ENCODE measurements at places on chromosomes 13 and 19.

DNA sequence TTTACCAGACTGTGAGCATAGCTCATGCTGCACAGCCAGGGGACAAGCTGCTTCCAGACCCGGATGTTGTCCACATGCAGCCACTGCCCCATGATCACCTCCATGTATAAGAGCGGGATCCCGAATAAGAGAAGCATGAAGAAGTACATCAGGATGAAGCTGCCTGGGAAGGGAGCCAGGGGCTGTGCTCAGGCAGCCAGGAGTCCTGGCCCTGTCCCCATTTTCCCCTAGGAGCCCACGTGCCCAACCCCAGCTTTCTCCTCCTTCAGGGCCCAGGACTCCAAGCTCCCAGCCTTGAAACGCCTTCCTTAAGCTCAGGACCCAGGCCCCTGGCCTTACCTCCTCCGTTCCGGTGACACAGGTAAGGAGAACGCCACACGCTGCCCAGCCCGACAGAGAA lies 69.3 kb downstream of the SLC6A16 start:
- DNase-seq: no peak

DNA sequence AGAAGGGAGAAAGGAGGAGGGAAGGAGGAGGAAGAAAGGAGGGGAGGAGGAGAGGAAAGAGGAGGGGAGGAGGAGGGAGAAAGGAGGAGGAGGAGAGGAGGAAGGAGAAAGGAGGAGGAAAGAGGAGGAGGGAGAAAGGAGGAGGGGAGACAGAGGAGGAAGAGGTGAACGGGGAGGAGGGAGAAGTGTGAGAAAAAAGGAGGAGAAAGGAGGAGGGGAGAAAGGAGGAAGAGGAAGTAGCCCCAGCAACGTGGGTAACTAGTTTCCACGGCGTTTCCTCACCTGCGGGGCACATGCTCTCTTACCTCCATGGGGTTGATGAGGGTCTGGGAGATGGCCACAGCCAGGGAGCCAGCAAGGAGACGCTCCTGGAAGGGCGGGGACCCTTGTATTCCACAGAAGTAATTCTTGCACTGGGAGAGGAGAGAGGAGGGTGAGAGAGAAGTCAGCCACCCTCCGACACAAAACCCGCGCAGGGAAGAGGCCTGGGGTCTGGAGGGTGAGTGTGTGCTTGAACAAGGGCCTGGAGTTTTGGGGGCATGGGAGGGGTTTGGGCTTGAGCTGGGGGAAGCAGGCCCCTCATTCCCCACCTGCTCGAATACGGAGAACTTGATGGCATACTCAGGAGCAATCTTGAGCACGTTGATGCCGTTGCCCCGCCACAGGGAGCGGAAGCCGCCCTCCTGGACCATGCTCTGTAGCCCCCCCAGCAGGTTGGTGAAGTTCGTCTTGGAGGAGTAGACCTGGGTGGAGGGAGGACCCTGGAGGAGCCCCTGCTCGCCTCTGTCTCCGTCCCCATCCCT lies 3.9 kb downstream of the SLC25A41 start:
- DNase-seq: no peak

GRCh38 chr13:89204435-89204834 lies 1533.3 kb downstream of the SLITRK5 start:
- DNase-seq: no peak

DNA sequence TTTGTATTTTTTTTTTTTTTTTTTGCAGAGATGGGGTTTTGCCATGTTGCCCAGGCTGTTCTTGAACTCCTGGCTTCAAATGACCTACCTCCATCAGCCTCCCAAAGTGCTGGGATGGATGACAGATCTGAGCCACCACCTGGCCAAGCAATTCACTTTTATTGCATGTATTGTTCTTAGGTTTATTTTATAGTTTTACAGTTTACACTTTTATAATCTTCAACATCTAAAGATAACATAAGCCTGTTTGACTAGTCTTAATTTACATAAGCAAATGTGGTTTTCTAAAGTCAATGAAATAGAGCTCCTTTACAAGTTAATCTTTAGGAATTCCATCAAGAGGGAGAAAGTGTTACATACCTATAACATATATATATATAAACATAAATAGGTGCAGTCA lies 9.5 kb upstream of the MPV17L2 start:
- no peak for DNase-seq

- DNase-seq: no peak
These were observed 1.6 kb upstream of the KMT2B start for GRCh38 chr19:35715981-35716800.

DNA sequence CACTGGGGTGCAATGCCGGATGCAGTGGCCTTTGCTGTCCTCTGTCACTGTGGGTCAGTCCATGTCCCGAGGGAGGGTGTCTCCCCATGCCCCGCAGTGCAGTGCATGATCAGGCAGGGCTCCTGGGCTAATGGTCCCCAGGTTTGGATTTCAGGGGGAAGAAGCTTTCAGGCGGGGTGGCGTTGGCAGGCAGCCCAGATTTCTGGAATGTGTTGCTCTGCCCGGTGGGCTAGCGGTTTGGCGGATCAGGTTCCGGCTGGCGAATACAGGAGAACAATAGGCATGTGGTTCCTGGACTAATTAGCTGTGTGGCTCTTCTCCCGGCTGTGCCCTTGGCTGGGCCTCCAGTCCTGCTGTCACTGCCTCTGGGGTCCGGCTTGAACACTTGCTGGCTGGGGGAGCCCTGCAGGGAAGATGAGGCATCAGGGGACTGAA lies 141.3 kb downstream of the FGF9 start:
- DNase-seq: no peak

DNA sequence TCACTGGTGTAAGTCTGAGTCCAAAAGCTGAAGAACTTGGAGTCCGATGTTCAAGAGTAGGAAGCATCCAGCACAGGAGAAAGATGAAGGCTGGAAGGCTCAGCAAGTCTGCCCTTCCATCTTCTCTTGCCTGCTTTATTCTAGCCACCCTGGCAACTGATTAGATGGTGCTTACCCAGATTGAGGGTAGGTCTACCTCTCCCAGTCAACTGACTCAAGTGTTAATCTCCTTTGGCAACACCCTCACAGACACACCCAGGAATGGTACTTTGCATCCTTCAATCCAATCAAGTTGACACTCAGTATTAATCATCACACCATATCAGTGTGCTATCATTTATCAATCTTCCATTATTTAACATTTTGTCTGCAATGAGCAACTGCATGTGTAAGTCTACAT lies 223.5 kb downstream of the GPC5 start:
- no peak for DNase-seq

GRCh38 chr13:79549355-79550106 lies 68.6 kb downstream of the NDFIP2 start:
- DNase-seq: no peak

GRCh38 chr19:21604951-21605476 lies 99.6 kb downstream of the ZNF429 start:
- DNase-seq: no peak

DNA sequence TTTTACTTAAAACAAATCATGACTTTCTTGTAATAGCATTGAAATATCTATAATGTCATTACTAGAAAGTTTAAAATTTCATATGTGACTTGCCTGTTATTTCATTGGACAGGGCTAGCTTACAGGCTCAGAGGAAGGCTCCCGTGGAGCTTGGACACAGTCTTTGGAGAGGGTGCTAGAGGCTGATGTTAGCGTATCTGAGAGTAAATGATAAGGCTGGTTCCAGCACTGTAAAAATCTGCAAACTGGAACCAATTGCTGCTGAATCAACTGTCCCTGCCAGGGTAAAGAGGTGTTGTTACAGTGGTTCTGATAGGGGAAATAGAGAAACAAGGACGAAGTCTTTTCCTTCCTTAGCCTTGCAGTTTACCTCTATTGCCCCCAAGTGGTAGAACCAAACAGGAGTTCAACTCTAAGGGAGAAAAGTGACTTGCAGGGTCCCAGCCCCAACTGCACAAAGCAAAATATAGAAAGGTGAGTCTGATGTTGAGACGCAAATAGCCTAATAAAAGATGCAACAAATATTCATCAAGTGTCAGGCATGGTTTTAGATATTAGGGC lies 901.7 kb downstream of the DIAPH3 start:
- DNase-seq: no peak

GRCh38 chr13:106416645-106417044 lies 118.8 kb downstream of the EFNB2 start:
- no peak for DNase-seq

DNA sequence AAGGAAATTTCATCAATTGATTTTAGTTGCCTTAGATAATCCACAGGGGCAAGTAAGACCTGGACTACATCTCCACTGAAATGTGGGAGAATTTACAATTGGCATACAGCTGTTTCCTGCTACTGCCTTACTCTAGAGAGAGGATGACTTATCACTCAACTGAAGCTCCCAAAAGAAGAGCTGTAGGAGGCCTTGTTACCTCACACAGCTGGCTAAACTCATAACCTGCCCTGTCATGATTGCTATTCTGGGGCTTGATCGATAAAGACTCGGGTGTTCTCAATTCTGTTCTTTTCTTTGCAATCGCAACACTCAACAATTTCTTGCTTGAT lies 1396.4 kb downstream of the EFNB2 start:
- DNase-seq: no peak

GRCh38 chr13:114106991-114107685 lies 25.3 kb downstream of the RASA3 start:
- DNase-seq: no peak

- DNase-seq: no peak
These were observed 76.4 kb downstream of the FRY start for GRCh38 chr13:32107973-32108372.

DNA sequence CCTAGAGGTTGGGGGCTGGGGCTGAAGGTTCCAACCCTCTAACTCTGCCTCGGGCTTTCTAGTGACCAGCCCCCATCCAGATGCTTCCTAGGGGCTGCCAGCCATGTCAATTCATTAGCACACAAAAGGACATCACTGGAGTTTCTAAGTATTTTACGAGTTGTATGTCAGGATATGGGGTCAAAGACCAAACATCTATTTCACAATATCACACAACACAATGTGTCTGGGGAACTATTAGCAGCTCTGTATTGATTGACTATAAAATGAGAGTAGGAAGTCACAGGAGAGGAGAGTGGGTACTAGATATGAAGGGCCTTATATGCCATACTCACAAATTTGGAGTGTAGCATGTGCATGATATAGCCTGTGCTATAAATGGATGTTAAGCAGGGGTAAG lies 42.1 kb downstream of the LPAR6 start:
- no peak for DNase-seq

DNA sequence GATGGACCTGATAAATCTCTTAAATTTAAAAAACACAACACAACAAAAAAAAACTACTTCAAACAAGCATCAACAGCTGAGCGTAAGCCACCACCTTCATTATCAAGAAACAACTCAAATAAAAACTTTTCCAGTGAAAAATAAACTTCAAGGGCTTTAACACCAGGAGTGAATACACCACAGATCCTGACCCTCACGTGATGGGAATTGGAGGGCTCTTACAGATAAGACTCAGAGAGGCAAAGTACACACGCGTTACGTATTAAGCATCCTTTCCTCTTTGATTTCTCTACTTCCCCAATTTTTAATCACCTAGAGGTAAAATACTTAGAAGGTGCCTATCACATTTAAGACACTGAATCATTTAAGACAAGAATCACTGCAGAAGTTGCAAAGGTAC lies 573 bp upstream of the STARD13 start:
- DNase-seq: no peak

- no peak for DNase-seq
These were observed 38.3 kb upstream of the HMGB1 start for GRCh38 chr13:30504081-30504480.

GRCh38 chr13:41506312-41506711 lies 49.0 kb downstream of the RGCC start:
- DNase-seq: no peak

DNA sequence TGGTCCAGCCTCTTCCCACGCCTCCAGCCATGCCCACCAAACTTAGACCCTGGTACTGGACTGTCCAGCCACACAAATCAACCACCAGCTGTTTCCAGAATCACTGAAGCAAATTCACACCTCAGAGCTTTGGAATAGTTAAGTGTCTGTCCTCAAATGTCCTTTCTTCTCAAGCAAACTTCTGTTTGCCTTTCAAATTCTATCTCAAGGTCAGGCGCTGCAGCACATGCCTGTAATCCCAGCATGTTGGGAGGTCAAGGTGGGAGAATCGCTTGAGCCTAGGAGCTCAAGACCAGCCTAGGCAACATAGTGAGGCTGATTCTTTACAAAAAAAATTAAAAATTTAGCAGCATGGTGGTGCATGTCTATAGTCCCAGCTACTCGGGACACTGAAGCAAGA lies 19.4 kb upstream of the PRODH2 start:
- no peak for DNase-seq

GRCh38 chr13:51825165-51825592 lies 19.8 kb downstream of the TMEM272 start:
- DNase-seq: no peak

DNA sequence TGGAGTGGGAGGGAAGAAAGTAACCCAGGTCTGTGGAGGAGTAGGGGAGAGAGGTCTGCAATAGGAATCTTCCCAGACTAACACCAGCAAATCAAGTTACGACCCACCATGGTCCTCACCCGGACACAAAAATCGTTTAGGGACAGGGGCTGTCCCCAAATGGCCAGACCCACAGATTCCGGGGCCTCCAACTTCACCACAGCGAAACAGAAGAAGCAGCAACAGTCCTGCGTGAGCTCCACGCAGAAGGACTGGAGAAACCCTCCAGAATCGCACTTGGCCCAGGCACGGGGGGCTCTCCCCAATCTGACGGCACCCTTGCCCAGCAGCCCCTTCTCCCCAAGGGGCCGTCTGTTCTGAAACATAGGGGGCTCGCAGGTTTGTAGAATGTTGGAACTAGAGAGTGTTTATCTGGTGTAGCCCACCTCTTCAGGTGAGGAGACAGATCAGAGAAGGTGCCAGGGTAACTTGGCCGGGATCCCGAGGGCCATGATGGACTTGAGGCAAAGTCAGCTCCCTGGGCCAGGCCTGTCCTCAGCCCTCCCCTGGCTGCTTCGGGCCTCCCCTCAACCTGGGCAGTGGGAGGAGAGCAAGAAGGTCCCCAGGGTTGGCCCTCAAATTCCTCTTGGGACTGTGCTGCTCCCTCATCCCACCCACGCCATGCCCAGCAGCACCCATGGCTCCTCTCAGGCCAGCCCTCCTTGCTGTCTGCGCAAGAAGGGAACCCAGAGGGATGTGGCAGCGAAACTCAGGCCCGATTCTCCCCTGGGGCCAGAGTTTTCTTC lies 82.5 kb upstream of the GPR183 start:
- no peak for DNase-seq

DNA sequence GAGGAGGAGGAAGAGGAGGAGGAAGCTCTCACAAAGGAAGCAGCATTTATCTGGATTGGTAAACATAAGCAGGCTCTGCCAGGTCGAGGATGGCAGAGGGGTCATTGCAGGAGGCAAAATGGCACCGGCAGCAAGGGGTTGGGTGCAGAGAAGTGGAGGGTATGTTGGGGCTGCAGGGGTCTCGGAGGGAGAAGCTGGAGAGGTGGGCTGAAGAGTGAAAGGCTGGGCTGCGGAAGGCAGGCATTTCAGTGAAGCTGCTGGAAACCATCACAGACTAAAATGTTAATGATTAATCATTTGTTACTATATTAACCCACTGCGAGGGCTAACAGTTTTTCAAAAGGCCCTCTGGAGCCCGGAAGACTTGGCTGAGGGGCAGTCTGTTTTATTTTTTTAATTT lies 24.6 kb downstream of the TPT1 start:
- DNase-seq: no peak

GRCh38 chr13:70408865-70409264 lies 300.6 kb upstream of the KLHL1 start:
- DNase-seq: no peak

- no peak for DNase-seq
These were observed 123.6 kb upstream of the SOX1 start for GRCh38 chr13:111943229-111943795.

All from stimulated activated CD4-positive, alpha-beta T cell treated with anti-CD3 and anti-CD28 coated beads, Interleukin-12 subunit alpha, Interleukin-12 subunit beta, amount 100 ng/mL, for 4 hours (primary cell).